H7 (cell line): ENCODE measurements at places on chromosomes 12 and 14. TPM values are rescaled to one million over a fixed set of nuclear protein-coding genes. Genes with fewer than 3 reads are reported as not detected.

The TSPAN9 gene
- 20.5 and 22.4 TPM in 2 replicates for total RNA-seq

DNA sequence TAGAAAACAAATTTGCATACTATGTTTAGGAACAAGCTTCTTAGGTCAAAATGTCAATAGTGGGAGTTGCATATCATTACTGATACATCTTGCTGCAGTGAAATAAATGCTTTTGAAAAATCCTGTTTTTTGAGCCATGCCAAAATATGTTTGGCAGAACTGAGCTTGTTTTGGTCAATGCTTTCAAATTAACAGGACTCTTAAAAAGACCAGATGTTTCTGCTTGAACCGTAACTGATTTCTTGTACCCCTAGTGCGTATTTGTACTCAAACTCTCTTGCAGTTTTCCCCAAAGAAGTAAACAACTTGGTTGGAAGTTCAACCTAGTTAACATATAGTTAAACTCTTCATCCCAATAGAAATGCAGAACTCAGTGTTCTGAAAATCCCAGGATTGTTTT lies 3.4 kb downstream of the TRHDE start:
- DNase-seq: no peak

DNA sequence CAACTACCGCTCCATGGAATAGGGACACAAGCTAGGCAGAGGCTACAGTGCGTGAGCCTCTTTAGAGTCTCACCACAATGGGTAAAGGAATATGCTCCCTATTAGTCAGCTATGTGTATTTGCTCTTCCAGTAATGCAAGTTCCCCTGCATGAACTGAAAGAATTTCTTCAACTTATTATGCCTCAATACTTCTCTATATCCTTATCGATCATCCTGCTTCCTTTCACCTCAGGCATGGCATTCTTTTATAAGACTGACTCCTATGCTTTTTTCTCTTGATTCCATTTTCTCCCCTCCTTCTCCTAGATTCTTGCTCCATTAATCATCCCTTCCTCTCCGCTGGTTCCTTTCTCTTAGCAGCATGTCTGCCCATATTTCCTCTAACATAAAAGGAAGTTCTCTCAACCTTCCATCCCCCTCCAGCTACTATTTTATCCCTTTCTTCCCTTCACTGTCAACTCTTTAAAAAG lies 94.5 kb upstream of the CPM start:
- DNase-seq: no peak

DNA sequence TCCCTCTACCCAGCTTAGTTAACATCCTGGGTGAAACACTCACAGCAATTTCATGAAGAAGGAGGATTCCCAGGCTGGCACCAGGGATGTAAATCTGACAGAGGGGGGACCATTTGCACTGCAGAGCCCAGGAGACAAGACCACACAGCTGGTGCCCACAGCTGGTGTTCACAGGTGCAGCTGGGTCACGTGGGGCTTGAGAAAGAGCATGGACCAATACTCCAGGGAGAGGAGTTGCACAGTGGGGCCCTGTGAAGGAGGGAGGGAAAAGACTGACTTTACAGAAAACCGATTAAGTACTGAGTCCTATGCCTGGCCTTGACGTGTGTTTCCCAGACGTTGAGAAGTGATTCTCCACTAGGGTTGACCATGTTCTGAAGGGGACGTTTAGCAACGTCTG lies 1316.7 kb upstream of the TMEM132C start:
- DNase-seq: no peak

The FGF6 gene
- total RNA-seq: not detected in 2 replicates

DNA sequence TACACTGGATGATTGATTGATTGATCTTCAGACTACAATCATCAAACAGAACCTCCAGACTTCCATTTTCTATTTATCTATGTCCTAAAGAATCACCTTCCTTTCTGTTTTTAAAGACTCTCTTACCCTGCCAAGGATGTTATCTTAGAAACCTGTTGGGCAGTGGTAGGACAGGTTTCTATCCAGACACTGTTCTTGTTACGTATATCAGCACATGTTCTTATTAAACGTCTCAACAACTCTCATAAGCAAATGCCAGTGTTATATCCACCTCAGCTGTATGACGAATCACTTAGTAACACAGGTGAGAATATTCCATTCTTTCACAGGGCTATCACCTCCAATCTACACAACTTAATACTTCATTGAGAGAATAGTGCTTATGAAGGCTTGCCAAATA lies 40.2 kb upstream of the RPL10L start:
- no peak for DNase-seq

The ALKBH1 gene
- 16.2 TPM in 2 replicates for total RNA-seq
